ENCODE measurements at places on chromosomes 3 and 15.

GRCh38 chr15:58438956-58439355, 7.2 kb downstream of the LIPC start:
- DNase-seq, result peak; percentile 55

- DNase-seq, result no peak
Observed at GRCh38 chr3:151776259-151776740, 37.6 kb upstream of the AADAC start.

- DNase-seq, result no peak
Observed at GRCh38 chr15:55586808-55587207, 1.3 kb downstream of the PYGO1 start.

DNA sequence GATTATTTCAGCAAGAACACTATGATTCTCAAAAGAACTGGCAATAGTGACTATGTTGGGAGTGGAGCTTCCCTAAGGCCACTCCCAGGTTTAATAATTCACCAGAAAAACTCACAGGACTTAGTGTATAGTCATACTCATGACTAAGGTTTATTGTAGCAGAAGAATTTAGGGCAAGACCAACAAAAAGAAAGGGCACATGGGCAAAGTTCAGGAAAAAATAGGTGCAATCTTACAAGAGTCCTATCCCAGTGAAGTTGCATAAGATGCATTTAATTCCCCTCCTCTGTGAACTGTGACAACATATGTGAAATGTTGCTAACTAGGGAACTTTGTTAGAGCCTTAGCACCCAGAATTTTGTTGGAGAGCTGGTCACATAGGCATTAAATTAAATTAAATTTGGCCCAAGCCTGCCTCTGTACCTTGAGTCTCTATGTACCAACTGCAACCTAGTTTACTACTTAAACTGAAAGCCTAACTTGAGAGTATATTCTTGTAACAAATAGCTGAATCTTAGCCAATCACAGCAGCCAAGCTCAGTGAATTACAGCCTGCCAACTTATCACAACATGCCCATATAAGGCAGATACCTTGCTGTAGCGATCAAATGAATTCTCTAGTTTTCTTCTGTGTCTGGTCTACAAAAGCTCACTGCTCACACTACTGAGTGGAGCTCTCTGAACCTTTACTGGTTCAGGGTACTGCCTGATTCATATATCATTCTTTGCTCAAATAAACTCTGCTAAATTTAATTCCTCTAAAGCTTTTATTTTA, 386.2 kb upstream of the ARHGEF26 start:
- DNase-seq, result no peak

- peak; percentile 57 for DNase-seq
Observed at GRCh38 chr15:73700041-73700842, 16.1 kb downstream of the CD276 start.

- DNase-seq, result peak; percentile 49
Observed at GRCh38 chr15:96356494-96357455, 26.3 kb downstream of the NR2F2 start.

DNA sequence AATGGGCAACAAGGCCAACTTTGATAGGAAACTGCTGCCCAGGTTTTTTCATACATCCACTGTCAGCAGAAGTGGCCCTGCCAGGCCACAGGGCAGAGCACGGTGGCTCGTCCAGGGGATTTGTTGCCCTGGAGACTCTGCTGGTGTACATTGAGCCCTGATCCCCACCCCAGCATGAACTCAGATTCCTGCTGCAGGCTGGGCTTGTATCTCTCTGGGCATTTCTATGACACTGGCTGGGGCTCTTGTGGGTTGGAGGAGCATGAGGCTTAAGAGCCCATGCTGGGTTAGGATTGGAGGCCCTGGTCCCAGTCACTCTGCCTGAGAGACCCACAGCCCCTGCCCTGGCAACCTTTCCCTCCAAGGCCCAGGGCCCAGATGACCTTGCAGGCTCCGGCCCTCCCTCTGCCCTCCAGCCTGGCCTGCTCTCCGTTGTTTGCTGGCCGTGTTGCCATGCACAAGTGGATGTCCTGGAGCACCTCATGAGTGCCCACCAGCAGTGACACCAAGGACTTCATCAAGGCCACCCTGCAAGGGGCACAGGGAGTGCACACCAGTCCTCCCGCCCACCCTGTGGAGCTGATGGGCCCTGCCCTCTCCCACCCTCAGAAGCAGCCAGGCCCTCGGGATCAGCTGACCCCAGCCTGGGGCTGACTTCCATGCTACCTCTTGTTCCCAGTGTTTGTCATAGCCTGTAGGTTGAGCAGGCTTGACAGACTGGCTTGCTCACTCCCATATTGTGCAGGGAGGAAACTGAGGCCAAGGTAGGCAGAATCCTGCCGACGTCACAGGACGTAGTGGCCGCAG, 58.2 kb downstream of the ZNF445 start:
- no peak for DNase-seq

DNA sequence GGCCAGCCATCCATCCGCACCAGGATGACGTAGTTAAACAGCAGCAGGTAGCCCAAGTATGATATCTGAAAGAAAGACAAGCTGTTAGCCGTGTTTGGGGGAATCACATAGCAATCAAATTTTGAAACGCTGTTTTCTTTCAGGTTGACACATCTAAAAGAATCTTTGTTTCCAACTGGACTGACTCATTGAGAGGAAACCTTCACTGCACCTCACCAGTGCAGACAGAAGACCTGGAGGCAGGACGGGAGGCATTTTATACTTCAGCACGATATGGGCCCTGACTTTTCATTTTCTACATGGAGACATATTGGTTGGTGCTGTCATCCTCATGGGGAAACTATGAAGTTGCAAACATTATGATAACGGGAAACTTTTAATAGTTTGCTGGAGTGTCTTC, 44.2 kb upstream of the MTMR10 start:
- DNase-seq, result no peak

DNA sequence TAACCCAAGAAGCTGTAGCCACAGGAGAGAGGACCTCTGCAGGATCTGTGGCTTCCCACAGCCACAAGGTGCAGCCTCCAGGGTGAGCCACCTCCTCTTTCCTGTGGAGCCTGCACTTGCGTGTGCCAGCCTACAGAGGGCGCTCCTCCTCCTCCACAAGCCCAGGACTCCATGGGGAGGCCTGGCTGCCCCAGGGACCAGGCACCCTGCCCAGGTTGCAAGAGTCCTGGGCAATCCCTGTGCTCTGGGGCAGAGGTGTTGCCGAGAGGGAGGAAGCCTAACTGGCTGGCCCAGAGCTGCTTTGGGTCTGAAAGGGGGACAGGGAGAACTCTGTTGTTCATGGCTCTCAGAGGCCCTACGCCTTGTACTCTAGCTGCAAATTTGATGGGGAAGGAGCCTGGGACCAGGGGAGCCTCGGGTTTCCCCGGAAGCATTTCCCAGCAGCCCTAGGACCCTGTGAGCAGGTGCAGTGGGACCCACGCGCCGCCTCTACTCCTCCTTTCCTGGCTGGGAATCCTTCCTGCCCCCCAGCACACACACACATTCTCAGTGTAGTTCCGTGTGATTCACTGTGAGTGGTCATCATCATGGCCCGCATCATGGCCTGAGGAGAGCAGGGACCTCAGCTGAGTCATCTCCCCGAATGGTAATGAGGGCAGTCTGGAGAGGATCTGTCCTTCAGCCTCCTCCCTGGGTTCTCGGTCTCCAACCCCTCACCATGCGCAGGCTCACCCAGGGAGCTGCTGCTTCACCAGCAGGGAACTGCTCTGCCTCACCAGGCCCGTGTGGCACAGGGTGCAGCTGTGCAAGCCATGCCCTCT, 24.3 kb downstream of the TBC1D21 start:
- peak; percentile 91 for DNase-seq

DNA sequence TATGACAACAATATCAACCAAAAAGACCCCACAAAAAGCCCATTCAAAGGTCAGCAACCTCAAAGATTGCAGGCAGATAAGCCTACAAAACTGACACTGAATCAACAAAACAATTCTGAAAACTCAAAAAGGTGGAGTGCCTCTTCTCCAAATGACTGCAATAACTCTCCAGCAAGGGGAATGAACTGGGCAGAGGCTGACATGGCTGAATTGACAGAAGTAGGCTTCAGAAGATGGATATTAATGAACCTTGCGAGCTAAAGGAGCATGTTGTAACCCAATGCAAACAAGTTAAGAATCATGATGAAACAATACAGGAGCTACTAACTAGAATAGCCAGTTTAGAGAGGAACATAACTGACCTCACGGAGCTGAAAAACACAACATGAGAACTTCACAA, 20.4 kb upstream of the SLC25A38 start:
- no peak for DNase-seq

- DNase-seq, result no peak
Observed at GRCh38 chr15:89732451-89733172, 18.4 kb downstream of the MESP1 start.

DNA sequence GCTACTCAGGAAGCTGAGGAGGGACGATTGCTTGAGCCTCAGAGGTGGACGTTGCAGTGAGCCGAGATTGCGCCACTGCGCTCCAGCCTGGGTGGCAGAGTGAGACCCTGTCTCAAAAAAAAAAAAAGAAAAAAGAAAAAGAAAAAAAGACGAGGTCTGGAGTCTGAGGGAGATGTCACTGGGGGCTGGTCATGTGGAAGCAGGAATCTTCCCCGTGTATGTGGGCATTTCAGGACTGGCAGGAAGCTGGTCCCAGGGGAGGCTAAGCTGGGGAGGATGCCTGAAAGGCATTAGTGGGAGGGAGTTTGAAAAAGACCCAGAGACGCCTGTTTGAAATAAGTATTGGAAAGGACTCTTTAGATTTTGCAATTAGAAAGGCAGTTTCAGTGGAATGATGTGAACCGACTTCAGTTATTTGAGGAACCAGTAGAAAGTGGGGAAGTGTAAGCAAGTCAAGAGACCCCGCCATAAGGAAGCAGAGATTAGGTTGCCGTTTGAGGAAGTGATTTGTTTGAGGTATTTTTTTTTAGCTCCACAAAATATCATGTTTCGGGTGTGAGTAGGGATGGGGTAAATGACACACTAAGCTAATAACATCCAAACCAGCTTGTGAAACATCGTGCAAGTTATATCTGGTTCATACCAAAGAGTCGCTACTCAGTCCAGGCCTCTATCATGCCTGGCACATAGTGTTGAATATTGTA, 55.5 kb downstream of the ST6GAL1 start:
- no peak for DNase-seq

GRCh38 chr15:82970696-82971095, 15.3 kb upstream of the RAMAC start:
- DNase-seq, result no peak

- peak; percentile 96 for DNase-seq
Observed at GRCh38 chr3:172153335-172153861, 114.0 kb downstream of the FNDC3B start.

- DNase-seq, result peak; percentile 66
Observed at GRCh38 chr3:17645074-17645698, 97.2 kb downstream of the TBC1D5 start.

- peak; percentile 39 for DNase-seq
Observed at GRCh38 chr3:163368168-163368567, 1710.1 kb downstream of the SI start.

- no peak for DNase-seq
Observed at GRCh38 chr15:64343841-64344240, 12.1 kb downstream of the CSNK1G1 start.

- no peak for DNase-seq
Observed at GRCh38 chr15:77716632-77717332, 84.1 kb upstream of the LINGO1 start.

DNA sequence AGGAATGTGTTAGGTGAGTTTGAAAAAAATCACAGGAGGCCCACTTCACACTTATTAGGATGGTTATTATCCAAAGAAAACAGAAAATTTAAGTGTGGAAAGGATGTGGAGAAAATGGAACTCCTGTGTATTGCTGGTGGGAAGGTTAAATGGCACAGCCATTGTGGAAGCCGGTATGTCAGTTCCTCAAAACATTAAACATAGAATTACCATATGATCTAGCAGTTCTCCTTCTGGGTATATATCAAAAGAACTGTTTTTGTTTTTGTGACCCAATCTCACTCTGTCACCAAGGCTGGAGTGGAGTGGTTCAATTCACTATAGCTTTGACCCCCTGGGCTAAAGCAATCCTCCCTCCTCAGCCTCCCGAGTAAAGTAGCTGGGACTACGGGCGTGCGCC, 10.4 kb upstream of the ZFYVE19 start:
- no peak for DNase-seq

DNA sequence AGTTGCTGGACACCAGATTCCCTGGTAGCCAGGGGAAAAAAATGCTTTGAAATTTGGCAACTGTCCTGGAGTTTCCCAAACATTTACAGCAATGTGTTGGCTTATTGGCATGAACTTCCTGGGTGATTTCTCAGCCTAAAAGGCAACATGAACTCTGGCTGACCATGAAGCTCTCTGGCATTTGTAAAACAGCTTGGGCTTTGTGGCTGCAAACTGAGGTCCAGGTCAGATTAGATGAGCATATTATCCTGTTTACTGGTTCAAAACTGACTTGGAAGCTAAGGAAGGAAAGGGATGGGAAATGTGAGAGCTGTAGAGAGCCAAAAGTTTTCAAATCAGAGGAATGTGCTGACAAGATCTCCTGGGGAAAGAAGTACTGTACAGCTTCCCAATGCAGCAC, 139.0 kb downstream of the P3H2 start:
- DNase-seq, result peak; percentile 88

GRCh38 chr15:50563756-50564155, 17.3 kb upstream of the USP50 start:
- no peak for DNase-seq

DNA sequence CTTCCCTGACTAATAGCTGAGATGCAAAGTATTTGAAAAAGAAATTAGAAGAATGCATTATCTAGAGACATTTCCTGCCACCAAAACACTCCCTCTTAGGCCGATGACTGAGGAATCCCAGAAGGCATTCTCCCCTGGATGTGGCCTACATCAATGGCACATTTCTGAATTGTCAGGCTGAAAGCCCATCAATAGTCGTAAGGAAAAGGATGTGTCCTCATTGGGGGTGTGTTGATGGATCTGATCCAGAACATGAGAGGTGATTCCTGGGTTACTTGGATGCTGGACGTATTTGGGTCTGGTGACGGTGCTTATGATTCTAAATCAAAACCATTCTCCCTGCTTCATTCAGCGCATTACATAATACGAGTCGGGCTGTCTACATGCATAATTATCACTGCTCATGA, 216.9 kb upstream of the CDIN1 start:
- peak; percentile 86 for DNase-seq

GRCh38 chr3:13501056-13501455, 20.9 kb downstream of the HDAC11 start:
- no peak for DNase-seq

DNA sequence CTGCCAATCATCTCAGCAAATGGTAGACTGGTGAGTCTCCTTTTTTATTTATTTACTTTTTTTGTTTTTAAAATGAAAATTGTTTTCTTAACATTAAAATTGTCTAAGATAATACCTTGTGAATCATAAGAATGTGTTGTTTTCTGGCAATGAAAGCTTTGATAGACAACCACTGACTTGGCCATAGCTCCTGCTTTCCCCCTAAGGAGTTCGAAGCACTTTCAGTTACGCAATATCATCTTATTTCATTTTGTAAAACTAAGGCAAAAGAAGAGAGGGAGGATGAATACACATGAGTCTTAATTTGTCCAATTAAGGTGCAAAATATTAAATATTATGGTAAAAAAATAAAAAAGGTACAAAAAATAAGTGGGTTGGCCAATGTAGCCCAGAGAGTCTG, 74.8 kb upstream of the PLCL2 start:
- no peak for DNase-seq
